ENCODE measurements at places on chromosomes 1 and 21.
A peak's percentile ranks its signal among the peaks of the same experiment; 100 is the strongest.

DNA sequence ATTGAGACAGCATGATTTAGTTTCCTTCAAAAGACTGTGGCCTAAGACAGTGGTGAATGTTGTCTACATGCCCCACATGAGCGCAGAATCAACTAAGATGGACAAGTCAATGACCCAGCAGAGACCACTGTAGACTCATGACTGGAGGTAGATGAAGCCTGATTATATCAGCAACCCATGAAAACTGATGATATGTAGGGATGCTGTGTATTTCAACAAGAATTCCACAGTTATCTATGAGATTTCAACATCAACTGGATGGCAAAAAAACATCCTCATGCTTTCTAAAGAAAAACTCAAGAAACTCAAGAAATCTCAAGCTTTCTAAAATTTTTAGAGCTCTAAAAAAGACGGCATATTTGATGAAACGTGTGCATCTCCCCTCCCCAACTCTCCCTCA is 413.9 kb upstream of the LYPLAL1 start:
- DNase-seq: no peak

DNA sequence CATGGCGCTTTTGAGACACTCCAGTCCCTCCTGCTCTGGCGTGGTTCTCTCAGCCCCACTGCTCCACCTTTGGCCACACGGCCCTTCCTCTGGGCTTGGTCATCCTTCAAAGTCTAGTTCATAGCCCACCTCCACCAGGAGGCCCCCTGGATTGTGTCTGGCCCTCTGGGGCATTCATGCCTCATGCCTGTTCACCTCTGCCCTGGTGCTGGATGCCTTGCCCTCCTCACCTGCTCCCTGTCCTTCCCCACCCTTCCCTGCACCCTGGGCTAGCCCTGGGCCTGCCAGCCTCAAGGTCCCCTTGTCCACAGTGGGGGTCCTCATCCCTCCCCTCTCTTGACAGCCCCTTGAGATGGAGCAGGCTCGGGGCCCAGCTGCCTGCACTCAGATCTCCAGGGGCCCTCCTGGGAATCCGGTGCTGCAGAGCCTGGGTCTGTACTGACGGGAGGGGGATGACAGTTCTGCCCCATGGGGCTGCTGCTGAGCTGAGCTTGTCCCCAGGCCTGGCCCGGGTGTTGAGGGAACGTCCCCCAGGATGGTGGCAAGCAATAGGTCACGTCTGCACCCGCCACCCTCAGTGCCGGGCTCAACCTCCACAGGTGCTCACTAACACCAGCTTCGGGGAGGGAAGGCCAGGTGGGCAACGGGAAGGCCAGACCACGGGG is 18.4 kb downstream of the PRXL2B start:
- no peak for DNase-seq

GRCh38 chr1:23563755-23564374 is 4.6 kb upstream of the ID3 start:
- DNase-seq: no peak

GRCh38 chr21:39385299-39386145 is 36.6 kb upstream of the HMGN1 start:
- DNase-seq: peak; percentile 79

- DNase-seq: no peak
Measured at GRCh38 chr21:35489389-35489980, 440.4 kb upstream of the RUNX1 start.

DNA sequence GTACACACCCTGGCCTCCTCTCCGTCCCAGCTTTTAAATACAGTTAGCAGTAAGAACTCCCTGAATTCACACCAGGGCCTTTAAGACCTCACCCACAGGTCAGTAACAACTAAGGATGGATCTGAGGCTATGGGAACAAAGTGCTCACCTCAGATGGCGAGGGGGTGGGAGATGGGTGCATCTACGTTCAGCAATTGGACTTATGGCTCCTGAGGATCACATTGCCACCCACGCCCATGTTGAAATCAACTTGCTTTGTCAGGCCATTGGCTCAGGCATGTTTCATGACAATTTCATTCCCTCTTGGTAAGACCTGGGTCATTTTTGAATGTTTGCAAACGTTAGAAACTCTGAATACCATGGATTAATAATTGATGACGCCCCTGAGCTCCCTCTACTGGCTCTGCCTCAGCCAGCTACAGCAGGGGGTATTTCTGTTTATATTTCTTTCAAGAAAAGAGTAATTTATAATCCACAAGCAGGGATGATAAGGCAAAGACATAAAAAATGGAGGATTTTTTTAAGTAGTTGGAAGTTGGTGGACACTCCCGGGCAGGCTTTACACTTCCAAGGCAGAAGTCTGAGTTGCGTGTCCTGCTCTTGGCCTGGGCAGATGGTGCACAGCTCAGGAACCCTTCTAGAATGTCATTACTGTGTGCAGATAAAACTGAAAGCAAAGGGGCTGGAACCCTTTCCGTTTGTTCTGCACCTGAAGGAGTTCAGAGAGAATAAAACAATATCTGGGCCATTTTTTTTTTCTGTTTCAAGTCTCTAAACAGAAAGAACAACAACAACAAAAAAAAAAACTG is 13.7 kb upstream of the LBR start:
- DNase-seq: no peak

All from ascending aorta (tissue), 2 donors.